ENCODE measurements at places on chromosomes 1 and 21.

- peak; percentile 59 for DNase-seq
These were observed 165.6 kb downstream of the DUSP10 start for GRCh38 chr1:221576268-221576667.

- no peak for DNase-seq
These were observed 16.2 kb downstream of the CHRNB2 start for GRCh38 chr1:154583773-154584172.

- DNase-seq: no peak
These were observed 120.9 kb downstream of the ASTN1 start for GRCh38 chr1:177043597-177043996.

- DNase-seq: no peak
These were observed 145.1 kb downstream of the CASZ1 start for GRCh38 chr1:10651389-10651766.

- DNase-seq: no peak
These were observed 100.5 kb downstream of the NGF start for GRCh38 chr1:115237507-115237906.

GRCh38 chr1:110430366-110430765, 20.6 kb upstream of the PROK1 start:
- no peak for DNase-seq

DNA sequence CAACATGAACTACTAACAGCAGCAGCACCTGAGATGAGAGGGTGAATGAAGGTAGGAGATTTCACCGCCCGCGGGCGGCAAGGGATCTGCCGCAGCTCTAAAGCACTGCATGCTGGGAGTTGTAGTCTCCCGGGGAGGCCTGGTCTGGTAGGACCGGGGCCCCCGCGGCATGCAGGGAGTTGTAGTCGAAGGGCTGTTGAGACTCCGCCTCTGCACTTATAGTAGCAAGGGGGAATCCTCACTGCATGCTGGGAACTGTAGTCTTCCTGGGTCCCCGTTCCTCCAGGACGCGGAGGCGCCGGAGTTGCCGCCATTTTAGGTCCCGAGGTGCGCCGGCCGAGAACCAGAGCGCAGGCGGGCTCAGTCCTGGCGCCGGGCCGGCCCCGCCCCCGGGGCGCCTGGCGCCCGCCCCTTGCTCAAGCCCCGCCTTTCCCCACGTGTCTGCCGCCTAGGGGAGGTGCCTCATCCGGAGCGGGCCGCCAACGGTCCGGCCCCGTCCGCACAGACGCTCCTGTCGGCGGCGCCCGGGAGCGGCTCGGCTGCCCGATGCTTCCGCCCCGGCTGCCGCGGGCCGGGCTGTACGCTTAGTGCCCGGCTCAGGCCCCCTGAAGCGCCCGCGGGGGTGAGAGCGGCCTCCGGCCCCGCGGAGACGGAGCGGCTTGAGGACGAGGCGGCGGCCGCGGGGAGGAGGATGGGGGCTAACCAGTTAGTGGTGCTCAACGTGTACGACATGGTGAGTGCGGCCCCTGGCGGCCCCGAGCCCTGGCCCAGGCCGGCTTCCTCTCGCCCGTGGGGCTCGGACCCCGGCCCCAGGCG, at the start of gene DESI2:
Gene DESI2, plus strand, starts transcription at position 504 of the 816 bp plus-strand sequence. Its CDS starts 188 bp downstream, at position 692.
- peak; percentile 97 for DNase-seq

GRCh38 chr1:182684116-182684828, at the start of gene RGS8:
RGS8 (minus strand) TSS chr1:182684587; CDS start chr1:182669649, 14,938 bp downstream.
- DNase-seq: no peak

DNA sequence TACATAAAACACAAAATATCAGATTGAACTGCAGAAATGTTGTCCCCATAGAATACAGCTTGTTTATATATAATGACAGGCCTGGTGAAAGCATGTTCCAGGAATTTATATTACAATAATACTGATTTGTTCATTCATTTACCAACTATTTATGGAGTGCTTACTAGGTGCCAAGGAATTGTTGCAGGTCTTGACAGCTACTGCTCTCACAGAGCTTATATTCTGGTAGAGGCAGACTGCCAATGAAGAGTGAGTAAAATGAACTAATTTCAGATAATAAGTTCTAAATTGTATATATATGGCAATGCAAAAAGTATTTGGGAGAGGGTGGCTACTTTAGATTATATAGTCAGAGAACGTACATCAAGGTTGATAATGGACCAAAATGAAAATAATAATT, 152.0 kb downstream of the COQ8A start:
- DNase-seq: no peak

GRCh38 chr1:73104749-73105148, 822.4 kb upstream of the NEGR1 start:
- DNase-seq: no peak

DNA sequence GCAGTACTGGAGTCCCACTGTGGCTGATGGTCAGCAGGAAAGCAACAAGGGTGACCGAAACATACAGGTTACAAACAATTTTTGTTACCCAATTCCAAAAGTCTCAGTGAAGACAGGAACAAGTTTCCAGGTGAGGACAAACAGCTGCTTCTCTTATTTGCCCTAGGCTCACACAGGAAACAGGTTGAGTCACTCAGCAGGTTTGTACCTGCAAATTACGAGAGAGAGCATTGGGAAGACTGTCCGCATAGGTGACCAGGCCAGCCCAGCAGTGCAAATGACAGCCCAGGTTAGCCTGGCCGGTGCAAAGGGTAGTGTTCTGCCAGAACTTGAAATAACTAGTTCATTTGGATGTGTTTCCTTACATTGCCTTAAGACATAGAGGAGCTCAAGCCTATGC, 40.0 kb upstream of the DSCAM start:
- no peak for DNase-seq

DNA sequence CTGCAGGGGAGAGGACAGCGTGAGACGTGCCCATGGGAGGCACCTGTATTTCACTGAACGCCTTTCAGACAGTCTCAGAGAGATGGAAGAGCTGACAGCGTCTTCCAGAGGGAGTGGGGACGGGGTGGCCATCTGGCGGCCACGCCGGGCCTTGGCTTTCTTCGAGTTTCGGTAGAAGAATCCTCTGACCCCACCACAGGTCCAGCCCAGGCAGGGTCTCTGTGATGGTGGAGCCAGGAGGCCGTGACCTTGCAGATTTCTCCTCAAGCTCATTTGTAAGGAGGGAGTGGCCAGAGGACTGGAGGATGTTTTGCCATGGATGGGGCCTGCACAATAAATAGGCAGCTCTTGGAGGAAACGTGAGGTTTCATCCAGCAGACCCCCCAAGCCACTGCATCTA, 47.6 kb upstream of the ADARB1 start:
- no peak for DNase-seq

DNA sequence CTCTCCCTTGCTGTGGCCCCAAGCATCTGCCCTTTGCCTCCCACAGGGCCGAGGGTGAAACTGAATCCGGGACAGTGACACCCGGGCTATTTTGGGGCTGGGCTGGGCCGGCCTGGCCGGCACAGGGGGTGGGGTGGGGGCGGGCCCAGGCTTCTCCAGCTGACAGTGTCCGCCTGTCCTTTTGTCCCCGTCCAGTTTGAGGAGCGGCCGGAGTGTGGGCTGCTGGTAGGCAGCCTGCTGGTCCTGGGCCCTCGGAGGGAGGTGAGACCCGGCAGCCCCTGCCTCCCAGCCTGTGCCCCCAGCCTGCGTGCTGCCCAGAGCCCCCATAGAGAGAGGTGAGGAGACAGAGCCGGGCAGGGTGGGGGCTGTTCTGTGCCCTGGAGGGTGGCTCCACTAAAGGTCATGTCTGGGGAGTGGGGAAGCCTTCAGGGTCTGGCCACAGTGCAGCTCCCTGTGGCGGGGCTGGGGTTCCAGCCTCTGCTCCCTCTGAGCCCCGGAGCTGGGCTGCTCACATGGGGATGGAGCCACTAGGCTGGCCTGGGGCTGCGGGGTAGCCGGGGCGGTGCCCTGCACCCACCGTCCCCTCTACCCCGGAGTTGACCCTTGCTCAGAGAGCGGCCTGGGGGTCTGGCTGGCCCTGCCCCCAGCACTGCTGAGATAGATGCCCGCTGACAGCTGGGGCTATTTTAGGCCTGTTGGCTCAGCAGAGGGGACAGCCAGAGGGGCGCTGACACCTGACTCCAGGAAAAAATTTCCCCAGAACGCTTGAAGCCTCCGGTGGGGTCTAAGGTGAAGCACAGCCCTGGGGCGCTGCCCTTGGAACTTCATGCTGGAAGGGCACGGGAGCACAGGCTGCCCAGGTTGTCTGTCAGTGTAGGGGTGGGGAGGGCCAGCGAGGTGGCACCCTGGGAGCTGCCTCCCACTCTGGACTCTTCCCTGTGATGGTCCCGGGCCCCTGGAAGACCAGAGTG, at the start of gene OBSCN:
Gene OBSCN, plus strand, starts transcription at position 194 of the 971 bp plus-strand sequence. CDS start 3,740 bp downstream, outside the sequence.
- no peak for DNase-seq

DNA sequence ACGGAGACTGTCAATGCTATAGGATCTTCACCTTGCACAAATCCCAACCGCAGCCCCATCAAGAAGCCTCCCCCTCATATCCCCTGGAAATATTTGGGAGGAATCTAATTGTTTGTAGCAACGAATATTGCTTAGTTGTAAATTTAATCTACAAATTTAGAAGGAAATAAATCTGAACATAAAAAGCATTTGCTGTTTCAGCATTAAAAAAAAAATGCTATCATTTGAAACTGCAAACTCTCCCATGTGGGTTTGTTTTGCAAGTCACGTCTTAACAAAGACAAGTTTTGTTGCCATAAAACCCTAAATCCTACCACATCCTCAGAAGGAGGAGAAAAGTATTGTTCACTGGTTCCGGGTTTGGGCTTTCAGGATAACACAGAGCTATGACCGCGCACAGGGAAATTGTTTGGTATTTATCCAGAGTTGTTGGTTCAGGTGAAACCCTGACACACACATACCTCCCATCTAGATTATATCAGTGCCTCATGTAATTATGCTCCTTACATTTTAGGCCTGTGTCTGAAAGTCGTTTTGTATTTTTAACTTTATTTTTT, 279.6 kb downstream of the TM2D1 start:
- DNase-seq: no peak

GRCh38 chr1:204587621-204588020, 71.4 kb downstream of the MDM4 start:
- DNase-seq: no peak

- DNase-seq: no peak
These were observed 238.1 kb downstream of the LRRC40 start for GRCh38 chr1:69967245-69967766.

GRCh38 chr1:94103608-94104007, 17.3 kb downstream of the ABCA4 start:
- DNase-seq: no peak

DNA sequence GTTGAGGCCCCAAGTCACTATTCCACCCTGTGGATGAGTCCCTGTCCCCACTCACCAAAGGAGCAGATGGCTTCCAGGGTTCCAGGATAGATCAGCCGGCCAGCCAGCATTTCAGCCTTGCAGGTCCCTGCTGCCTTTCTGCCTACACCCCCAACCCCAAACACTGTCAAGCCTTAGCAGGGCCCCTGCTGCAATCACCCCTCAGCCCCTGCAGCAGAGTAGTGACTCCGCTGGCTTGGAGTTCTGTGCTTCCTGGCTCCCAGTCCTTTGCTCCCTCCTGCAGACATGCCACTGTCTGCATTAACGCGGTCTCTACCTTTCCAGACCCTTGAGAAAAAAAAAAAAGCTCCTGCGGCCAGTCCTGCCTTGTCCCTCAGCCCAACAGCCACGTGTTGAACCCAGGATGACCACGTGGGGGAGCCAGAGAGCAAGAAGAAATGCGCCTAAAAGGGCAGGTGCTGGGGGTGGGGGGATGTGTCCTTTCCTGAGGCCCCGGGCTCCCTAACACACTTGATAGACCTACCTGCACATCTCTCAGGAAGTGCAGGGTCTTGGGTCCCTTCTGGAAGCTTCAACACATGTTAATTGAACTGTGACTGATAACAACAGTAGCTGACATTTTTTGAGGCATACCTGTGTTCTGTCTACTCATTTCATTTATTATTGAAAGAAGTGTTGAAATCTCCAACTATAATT, 37.4 kb downstream of the RASSF5 start:
- peak; percentile 79 for DNase-seq

DNA sequence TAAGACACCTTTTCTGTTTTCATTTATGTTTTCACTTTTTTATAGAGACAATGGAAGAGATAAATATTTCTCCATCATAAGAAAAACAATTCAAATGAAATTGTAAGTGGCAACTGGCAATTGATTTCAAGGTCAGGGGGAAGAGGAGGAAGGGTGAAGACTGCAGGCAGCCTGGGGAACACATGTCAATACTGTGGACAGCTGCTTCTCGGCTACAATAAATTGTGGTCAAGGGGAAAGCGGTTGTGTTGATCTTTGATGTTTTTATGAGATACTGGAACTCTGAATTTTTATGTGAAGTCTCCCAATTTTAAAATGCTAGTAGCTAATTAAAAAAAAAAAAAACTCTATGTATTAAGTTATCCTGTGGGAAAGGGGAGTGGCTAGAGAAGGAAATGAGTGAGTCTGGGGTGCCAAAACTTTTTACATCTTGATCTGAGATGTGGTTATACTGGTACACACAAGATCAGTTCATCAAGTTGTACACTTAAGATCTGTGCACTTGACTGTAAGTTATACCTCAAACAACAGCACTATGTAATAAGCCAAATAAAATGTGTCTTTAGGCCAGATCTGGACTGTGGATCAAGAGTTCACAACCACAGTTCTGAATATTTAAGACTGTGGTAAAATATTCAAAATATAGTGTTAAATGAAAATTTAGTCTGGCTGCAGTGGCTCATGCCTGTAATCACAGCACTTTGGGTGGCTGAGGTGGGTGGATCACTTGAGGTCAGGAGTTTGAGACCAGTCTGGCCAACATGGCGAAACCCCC, 18.0 kb downstream of the SSX2IP start:
- no peak for DNase-seq

- DNase-seq: no peak
These were observed 60.6 kb upstream of the STUM start for GRCh38 chr1:226487921-226488320.

DNA sequence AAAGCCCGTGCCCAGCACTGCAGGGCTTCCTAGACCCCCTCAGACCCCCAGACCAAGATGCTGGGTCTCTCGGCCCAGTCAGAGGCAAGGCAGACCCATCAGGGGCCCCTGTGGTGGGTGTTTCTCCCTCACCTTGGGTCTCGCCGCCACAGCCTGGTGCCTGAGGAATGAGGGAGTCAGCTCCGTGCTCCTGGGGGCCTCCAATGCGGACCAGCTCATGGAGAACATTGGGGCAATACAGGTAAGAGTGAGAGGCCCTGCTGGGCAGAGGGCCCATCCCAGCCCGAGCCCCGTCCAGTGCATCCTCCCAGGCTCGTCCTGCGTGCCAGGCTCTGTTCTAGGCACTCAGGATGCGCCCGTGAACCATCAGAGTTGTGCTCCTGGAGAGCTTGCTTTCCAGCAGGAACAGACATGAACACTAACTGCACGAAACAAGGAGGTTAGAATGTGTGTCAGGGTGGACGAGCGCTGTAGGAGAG, 51.5 kb downstream of the KCNAB2 start:
- no peak for DNase-seq

DNA sequence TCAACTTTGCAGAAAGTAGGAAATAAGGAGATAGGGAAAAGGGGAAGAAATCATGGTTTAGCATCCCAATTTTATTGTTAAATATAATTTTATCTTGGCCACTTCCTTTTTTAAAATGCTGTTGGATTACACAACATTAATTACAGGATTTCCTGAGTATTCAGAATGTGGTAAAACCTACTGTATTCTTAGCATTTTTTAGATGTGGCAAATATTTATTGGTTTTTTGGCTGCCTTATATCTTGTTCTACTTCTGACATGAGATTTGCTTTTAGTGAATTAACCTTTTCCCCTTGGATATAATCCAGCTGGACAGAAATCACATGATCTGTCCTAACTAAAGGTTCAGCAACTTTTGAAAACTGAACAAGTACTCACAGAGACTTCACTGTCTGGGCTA, 104.9 kb downstream of the PTGS2 start:
- no peak for DNase-seq
